ENCODE measurements at places on chromosomes 4 and X.

DNA sequence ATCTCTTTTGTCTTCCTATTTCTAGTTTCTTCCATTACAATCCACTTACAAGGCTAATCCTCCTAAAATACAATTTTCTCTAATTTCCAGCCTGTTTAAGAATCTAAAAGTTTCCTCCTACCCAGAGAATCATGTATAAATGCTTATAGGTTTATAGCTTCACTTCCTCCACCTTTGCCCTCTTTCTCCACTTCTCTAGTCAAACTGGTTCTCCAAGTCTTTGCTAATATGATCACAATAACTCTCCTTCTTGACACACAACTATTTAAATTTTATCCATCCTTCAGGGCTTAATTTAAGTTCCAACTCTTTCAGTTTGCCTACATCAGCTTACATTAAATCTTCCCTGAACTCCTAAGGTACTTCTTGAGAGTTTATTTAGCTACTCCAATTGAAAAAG, 69.2 kb downstream of the RPS6KA6 start:
- DNase-seq, result no peak

DNA sequence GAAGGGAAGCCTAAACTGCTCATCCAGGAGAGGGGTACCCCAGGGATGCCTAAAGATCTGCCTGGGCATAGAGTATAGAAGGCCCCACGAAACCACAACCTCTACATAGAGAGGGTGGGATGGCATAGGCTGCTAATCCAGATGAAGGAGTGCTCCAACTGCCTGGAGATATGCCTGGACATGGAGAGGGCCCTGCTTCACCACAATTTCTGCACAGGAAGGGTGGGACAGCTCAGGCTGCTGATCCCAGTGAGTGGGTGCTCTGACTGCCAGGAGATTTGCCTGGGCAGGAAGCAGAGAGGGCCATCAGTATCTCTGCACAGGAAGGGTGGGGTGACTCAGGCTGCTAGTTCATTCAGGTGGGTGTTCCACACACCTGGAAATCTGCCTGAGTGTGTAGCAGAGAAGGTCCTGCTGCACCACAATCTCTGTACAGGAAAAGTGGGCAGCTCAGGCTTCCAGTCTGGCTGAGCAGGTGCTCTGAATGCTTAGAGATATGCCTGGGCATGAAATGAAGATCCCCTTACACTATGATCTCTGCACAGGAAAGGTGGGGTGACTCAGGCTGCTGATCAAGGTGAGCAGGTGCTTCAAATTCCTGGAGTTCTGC, 61.1 kb downstream of the ZNF518B start:
- DNase-seq, result no peak

GRCh38 chr4:116486401-116486800, 599.0 kb downstream of the TRAM1L1 start:
- no peak for DNase-seq

- no peak for DNase-seq
Observed at GRCh38 chr4:104559502-104559901, 64.8 kb upstream of the CXXC4 start.

DNA sequence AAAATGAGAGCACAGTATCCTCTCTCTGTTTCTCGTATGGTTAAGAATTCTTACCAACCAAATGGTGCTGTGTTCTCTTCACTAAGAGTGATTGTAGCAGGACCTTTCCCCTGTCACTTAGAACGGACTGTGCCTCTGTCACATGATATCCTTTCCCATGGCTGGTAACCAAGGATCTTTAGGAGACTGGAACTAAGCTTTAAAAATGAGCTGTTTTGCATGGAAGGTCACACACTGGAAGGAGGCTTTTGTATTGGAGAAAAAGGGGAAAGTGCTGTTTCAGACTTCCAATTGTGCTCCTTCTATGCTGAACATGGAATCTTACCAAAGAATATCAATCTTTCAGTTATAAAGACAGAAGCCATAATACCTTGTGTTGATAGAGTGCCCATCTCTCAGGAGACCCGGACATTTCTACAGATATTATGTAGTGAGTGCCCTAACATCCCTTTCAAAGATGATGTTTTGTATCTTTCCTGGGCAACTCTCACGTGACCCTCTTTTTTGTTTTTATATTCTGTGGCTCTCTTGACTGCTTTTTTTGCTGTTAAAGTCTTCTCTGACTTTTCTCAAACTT, 148.6 kb downstream of the SLC4A4 start:
- DNase-seq, result no peak

- DNase-seq, result no peak
Observed at GRCh38 chr4:78092850-78093249, 35.7 kb downstream of the FRAS1 start.

All from activated naive CD8-positive, alpha-beta T cell treated with anti-CD3 and anti-CD28 coated beads, Interleukin-2, amount 10 ng/mL, durations not matched to agents 7 days and 5 days (primary cell).